ENCODE measurements at places on chromosomes 6 and 20.

GRCh38 chr6:54074578-54075195 lies 36.6 kb upstream of the MLIP start:
- DNase-seq, result no peak

DNA sequence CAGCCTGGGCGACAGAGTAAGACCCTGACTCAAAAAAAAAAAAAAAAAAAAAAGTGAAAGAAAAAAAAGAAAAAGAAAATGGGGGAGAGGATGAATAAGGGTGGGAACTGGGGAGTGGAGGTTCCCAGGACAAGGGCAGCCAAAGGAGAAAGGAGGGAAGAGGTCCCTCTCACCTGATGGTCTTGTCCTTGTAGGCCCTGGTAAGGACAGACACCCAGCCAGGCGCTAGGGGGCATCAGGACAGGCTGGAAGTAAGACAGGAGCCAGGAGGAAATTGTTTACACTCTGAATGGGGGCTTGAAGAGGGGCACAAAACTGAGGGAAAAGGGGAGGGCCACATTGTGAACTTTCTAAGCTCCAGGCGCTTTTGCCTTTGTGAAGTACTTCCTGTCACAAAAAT lies 2.3 kb upstream of the ALDH5A1 start:
- peak; percentile 65 for DNase-seq

GRCh38 chr20:32670773-32671455 lies 2.8 kb downstream of the C20orf203 start:
- no peak for DNase-seq

GRCh38 chr6:70956191-70956450 lies 739 bp downstream of the B3GAT2 start:
- DNase-seq, result no peak

GRCh38 chr6:45479834-45480751 lies 102.4 kb upstream of the SUPT3H start:
- DNase-seq, result no peak

Measured in H9 (cell line).